ENCODE measurements at places on chromosomes 3 and 15.

- DNase-seq: no peak
Observed at GRCh38 chr3:128988286-128988685, 5.6 kb downstream of the CFAP92 start.

DNA sequence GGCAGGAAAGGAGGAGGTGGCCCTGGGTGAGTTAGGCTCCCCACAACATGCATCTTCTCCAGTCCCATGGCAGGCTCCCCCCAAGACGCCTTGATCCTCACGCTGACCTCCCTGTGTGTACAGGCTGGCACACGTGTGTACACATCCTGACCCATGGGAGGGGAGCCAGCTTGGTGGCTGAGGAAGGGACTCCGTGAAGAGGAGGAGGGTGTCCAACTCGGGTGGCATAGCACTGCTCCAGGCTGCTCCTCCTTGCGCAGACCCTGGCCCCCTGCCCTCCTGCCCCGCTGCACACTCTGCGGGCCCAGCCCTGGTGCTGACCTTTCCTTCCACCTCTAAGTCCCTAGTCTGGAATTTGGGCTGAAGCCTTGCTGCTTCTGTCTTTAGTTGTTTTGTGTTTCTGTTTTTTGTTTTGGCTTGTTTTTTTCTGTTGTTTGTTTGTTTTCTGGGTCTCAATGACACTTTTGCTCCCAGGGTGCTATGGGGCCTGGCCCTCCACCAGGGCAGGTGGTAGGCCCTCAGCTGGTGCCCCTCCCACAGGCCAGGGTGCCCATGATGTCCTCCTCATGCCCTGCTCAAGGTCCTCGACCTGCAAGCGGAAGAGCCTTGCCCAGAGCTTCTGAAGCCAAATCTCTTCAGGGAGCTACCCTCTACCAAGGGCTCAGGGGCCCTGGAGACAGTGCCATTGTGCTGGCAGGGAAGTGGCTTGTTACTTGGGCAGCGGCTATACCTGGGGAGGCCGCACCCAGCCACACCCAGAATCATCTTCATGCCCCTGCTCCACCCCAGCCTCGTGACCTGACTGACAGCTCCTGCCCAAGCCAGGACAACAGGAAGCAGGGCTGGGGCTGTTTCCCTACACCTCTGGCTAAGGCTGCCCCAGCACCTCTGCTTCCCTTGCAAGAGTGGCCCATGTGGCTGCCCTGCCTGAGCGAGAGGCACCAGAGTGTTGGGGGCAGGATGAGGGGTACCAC is 5.1 kb downstream of the EPHB3 start:
- no peak for DNase-seq

DNA sequence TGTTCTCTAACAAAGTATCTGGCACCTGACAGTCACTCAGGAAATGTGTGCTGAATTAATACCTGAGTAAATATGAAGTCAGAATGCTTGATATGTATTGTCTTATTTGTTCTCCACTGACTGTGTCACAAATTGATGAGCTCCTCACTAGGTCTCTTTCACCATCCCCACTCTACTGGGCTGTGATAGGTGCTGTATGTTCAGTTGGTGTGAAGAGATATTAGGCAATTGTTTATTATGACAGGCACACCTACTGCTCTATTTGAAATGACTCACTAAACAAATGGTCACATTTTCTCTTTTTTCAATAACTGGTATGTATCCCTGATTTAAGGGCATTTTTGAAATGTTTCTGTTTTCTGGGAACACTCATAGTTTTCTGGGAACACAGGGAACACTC is 25.2 kb upstream of the CCDC39 start:
- DNase-seq: no peak

DNA sequence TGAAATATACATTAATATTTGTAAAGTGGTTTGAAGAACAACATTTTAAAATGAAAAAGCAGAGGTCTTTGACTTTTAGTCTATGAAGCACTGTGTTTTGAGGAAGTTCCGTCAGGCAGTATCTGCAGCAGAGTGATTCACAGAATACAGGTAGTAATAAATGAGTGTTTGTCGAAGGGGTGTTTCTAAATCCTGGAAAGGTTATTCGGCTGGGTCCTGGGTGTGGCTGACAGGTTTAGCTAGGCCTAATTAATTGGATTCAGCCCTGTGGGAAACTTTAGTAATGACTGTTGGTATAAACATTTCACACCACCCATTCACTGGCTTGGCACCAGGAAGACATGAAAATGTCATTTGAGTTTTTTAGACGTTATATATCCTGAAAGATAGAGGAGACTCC is 51.3 kb downstream of the TIPARP start:
- no peak for DNase-seq

- DNase-seq: no peak
Observed at GRCh38 chr3:77147836-77148578, 108.1 kb downstream of the ROBO2 start.

DNA sequence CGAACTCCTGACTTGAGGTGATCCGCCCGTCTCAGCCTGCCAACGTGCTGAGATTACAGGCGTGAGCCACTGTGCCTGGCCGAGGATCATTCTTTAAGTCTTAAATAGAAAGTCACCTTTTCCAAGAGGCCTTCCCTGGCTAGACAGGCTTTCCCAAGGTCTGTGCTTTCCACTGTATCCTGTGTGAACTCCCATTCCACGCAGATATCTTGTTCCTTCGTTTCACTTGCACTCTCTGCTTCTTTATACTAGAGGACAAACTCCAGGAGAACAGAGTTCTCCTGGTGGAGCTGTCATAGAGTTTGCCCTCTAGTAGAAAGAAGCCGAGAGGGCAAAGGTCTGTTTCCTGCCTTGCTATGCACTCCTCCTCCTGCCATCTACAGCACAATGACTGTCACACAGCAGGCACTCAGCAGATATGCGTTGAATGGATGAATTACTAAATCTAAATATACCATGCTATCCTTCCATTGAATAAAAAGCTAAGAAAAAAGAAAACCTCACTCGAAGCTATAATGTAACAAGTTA is 211.2 kb downstream of the FOXP1 start:
- DNase-seq: no peak

- DNase-seq: no peak
Observed at GRCh38 chr3:196740481-196741248, 1.0 kb downstream of the PAK2 start.

DNA sequence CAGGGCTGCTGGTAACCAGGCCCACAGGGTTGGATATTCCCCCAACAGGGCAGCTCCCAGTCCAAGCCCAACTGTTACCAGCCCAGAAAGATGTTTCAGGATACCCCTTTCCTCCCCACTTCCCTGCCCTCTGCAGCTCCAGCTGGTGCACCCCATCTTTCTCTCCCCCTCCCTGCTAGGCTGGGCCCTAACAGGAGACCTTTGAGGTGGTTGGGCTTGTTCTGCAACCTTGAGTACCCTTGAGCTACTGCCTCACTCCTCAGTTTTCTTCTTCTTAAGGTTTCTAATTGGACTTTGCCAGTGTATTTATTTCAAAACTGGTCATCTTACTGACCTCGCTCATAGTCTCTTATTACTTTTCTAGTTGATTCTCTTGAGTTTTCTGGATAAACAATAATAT is 16.9 kb upstream of the INSYN1 start:
- DNase-seq: no peak

DNA sequence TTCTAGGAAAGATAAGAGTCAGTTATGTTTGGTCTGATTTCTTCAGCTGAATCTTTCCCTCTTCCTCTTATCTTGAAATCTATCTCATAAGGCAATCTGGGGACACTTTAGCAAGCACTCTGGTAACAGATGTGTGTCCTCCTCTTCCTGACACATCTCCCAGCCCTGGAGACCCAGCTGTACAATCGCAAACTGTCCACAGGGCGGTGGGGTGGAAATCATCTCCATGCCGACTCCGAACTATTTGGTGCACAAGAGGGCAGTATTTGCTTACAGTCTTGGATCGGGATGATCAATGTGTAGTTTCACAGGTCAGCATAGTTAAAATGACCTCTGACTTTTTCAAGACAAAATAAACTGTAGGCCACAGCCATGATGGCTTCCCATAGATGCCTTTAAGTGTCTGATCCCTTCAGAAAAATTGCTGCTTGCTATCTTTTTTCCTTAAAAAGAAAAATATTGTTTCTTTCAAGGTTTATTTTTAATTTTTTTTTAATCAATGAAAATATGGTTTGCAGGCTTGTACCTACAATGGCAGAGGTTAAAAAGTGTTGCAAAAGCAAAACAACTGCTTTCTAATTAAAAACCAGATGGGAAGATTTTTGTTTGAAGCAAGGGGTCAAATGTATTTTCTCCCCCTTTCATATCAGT is 17.7 kb downstream of the EEFSEC start:
- no peak for DNase-seq

DNA sequence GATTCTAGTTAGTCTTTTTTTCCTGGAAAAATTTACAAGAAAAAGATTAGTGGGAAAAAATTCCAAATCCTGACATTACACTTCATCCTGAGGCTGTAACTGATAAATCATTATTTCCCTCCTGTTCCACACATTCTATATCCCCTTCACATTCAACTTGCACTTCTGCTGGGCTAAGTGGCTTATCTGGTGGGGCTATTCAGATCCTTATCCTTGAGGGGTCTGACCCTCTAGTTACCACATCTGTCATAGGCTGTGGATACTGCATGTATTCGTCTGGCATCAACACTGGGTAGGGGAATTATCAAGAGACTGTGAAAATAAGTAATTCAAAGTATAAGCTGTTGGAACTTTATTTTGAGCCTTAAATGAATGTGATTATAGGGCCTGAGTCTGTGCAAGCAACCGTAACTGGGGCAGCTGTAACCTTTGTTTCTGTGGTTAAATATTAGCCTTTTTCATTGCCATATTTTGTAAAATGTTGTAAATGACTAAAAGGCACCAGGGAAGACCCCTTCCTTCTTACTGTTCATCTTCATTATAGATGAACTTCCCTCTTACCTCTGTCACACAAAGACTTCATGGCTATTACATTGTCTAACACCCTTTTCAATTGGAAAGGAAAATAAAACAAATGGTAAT is 28.0 kb upstream of the TEX9 start:
- DNase-seq: no peak

- no peak for DNase-seq
Observed at GRCh38 chr3:127034195-127034989, 51.5 kb downstream of the PLXNA1 start.

- peak; percentile 9 for DNase-seq
Observed at GRCh38 chr15:73383310-73384189, 14.8 kb upstream of the HCN4 start.

GRCh38 chr3:62363275-62363674 is 10.1 kb downstream of the FEZF2 start:
- no peak for DNase-seq

DNA sequence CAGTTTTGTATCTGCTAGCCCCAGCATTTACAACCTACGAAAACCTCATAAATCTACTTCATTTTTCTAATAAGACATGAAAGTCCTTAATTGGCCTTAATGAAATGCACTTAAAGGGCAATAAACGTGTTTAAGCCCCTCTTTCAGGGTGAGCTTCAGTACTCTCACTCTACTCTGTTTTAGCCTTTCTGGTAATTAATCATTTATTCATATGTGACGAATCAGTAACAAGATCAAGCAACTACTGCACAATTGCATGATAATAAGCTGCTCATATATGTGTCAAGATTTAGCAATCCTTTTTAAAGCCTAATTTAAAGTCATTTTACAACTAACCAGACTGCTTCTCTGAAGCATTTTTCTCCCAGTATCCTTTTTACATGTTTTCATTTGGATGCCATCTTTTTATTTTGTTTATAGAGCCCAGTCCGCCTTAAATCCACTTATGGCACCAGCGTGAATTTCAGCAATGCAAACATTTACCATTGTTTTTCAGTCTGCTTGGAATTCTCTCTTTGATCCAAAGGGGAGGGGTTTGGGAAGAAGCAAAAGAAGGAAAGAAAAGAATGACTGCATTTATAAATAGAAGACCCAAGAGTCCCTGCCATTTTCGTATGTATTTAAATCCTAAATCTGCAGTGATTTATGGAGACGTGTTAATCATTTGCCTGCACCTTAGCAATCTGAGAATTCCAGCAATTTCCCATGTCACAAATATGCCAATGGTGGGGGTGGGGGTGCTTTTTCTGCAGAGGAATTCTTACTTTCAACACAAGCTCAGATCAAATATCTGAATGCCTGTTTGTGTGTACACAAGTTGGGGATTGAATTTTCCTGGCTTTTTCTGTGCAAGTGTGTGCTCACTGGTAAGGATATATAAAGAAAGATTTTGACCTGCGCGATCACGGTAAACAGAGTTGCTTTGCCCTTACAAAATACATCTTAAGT is 230.8 kb upstream of the TBC1D5 start:
- no peak for DNase-seq

DNA sequence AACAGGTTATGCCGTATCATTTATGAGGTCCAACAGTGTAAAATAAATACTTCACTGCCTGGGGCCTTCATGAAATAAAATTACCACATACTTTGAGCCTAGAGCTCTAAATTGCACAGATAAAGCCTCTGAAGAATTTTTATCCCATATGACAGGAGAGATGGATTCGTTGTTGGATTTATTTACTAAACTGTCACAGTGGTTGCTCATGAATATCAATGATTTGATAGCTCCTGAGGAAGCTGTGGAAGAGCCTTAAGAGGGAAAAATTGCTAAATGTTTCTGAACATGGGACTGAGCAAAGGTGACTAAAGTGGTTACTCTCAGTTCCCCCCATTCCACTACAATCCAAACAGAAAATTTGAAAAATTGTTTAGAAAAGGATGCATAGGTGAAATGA is 558.9 kb upstream of the IL12A start:
- DNase-seq: no peak

DNA sequence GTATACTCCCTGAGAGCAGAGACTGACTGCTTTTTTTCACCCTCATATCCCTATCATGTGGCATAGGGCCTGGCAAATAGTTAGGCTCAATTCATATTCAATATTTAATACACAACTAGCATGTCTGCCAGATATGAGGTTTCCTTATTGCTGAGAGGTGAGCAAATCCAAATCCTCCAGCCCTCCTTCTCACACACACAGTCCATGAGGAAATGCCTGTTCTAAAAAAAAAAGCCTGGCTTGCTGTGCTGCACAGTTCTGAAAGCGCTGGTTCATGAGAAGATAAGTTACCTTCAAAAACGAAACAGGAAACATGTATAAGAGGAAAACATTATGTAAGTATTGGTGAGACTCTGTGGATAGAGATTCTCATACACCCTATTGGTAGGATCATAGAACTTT is 15.5 kb upstream of the ACAP2 start:
- no peak for DNase-seq

GRCh38 chr3:152865668-152866245 is 30.8 kb downstream of the P2RY1 start:
- no peak for DNase-seq

DNA sequence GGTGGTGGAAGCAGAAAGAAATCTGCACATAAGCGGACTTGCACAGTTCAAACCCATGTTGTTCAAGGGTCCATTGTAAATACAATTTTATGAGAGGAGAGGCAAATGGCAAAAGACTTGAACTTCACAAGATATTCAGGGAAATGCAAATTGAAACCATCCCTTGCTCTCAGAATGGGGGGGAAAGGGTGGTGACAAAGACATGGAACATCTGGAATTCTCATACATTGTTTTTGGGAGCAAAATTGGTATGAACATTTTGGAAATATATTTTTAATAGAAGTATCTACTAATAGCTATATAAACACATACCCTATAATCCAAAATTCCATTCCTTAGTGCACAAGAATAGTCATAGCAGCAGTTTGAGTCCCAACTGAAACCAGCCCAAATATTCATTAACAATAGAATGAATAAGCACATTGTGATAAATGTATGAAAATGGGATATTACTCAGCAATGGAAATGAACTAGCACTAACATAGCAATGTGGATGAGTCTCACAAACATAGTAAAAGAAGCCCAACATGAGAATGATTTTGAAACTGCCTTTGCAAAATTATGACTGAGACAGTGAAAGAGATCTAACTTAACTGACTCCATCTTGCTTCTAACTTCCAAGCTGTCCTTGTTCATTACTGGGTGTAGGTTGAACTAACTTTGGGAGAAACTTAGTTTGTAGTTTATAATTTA is 77.2 kb downstream of the CD200R1L start:
- no peak for DNase-seq

GRCh38 chr3:27385504-27385903 is 16.3 kb upstream of the NEK10 start:
- DNase-seq: no peak

Data from dorsolateral prefrontal cortex (tissue), 122 donors.